Lower leg skin (tissue), 4 donors: ENCODE measurements at places on chromosomes 7 and 10. TPM values are rescaled to one million over a fixed set of nuclear protein-coding genes. Genes with fewer than 3 reads are reported as not detected.

- DNase-seq: no peak
These were observed 87.5 kb downstream of the ADK start for GRCh38 chr10:74238516-74238915.

GRCh38 chr10:11017570-11018431 lies at the start of gene CELF2:
Gene CELF2 (plus strand): TSS chr10:11017872. CDS start chr10:11018090, 218 bp downstream.
- peak; percentile 91 for DNase-seq

DNA sequence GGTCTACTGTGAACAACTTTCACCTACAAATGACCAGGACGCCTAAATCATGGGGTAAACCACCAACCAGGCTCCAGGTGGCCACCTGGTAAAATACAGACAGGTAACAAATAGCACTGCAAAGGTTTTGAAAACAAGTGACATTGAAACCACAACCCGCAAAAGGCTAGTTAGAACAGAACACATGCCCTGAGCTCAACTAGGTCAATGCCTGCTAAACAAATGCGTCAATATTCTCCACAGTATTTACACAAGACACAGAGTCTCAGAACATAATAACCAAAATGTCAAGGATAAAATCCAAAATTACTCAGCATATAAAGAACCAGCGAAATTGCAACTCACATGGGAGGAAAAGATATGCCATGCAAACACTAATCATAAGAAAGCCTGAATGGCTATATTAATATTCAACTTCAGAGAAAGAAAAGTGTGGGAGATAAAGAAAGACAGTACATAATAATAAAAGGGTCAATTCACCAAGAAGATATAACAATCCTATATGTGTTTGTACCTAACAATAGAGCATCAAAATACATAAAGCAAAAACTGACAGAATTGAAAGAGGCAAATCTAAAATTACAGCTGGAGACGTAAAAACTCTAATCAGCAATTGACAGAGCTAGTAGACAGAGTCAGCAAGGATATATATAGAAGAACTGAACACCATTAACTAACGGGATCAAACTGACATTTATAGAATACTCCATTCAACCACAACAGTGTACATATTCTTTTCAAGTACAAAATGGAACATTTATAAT lies 47.6 kb downstream of the SMURF1 start:
- DNase-seq: no peak

DNA sequence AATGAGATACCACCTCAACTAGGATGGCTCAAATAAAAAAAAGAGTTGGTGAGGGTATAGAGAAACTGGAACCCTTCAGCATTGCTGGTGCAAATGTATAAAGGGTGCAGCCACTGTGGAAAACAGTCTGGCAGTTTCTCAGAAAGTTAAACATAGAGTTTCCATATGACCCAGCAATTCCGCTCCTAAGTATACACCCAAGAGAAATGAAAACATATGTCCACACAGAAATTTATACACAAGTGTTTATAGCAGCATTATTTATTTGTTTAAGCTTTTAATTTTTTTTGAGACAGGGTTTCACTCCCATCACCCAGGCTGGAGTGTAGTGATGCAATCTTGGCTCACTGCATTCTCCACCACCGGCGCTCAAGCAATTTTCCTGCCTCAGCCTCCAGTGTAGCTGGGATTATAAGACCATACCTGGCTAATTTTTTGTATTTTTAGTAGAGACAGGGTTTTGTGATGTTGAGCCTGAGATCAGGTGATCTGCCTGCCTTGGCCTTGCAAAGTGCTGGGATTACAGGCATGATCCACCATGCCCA lies 118.2 kb upstream of the KIF5B start:
- DNase-seq: peak; percentile 26

DNA sequence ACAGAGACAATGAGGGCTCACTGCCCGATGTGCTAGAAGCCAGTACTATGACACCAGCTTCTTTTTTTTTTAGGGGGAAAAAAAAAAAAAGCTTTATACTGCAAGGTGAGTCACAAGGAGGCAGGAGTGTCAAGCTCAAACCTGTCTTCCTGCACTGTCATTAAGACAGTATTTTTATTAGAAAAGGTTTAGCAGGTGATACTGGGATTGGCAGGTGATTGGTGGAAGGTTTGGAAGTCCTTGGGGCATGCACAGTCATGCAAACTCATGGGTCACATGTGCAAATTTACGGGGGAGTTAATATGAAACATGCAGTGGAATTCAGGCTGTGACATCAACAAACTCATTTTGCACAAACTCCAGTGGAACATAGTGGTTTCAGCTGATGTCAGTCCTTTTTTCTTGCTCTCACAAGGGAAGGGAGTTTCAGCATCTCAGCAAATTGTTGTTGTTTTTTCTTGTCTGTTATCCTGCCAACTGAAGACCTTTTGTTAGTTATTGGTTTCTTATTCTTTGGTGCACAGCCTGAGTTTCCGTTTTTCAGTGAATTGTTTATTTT lies 530.6 kb downstream of the ANKRD7 start:
- peak; percentile 37 for DNase-seq

GRCh38 chr7:2198206-2198605 lies 34.5 kb downstream of the MAD1L1 start:
- DNase-seq: peak; percentile 74

DNA sequence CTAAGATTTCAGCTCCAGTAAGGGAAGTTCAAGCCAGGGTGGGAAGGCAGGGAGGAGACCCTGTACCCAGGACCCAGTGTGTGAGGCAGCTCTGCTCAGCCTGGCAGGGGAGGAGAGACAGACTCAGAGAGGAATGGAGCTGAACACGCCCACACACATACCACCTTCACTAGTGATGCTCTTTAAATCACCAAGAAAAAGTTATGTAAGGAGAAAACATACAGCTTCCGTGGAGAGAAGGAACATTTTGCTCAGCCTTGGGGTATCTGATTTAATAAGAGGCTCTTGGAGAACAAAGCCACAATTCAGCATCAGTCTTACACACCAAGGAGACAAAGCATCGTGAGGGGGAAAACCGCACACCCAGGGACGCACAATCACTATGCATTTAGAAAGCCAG lies 62.9 kb downstream of the PRKAG2 start:
- no peak for DNase-seq

GRCh38 chr7:20407585-20408466 lies 77.1 kb downstream of the ITGB8 start:
- no peak for DNase-seq

- DNase-seq: no peak
These were observed 56.5 kb upstream of the ORC5 start for GRCh38 chr7:104264285-104264684.

DNA sequence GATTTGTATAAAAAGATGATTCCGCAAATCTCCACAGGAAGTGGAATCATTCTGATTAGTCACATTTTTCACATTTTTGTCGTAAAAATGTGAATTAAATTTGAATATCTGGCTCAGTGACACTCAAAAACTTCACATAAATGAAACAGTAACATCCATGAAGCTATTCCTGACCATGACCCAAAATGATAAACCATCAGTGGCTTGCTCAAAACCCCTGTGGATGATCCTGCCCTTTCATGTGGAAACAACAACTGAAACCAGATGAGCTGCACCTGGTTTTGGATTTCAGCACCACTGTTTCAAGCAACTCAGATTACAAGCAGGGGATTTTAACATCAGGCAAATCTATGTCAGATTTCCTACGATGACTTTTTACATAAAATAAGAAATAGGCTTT lies 80.3 kb downstream of the AMPH start:
- no peak for DNase-seq

- DNase-seq: no peak
These were observed 755.4 kb downstream of the KCNMA1 start for GRCh38 chr10:76882245-76882644.

DNA sequence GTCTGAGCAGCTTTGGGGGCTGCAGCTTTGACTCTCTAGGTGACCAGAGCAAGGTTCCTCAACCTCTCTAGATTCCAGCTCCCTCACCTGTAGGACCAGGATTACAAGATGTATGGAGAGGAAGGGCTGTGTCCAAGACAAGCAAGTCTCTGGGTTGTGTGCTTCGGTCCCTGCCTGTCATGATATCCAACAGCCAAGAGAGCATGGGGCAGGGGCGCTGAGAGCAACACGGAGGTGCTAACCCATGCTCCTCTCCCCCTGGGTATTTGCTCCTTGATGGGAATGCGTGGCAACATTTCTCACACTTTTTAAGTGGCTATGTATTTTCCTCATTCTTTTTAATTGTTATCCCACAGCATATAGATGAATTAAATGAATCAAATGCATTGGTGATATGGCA lies 10.3 kb downstream of the CDHR1 start:
- DNase-seq: no peak

GRCh38 chr7:117582219-117582704 lies 102.4 kb downstream of the CFTR start:
- DNase-seq: no peak

DNA sequence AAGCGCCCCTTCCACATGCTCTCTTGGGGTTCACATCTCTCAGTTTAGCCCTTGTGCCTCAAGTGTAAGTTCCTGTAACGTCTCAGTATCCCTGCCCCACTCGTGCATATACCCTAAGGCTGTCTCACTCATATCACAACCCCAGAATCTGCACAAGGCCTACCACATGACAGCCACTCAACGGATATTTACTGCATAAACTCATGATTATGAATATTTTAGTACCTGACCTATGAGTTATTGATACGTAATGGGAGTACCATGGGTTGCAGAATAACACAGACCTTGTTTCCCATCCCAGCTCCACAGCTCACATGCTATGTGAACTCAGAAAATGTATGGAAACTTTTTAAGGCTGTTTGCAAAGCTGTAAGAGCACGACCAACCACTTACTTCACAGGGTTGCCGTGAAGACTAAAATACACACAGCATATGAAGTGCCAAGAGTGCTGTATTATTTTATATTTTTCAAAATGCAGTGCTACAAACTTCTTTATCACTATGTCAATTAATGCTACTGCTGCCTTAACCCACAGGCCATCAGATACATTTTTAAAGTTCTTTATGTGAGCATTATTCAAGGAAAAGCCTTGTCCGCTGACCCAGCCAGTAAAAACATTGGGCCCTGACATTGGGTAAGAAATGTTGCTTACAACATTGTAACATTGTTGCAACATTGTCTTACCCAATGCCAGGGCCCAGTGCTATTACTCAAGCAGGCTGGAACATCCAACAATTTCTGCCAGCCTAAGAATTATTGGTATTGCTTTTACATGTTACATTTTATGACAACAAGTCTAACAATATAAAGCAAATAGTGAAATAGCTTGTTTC lies 97.2 kb downstream of the JAZF1 start:
- no peak for DNase-seq

- DNase-seq: no peak
These were observed 37.0 kb upstream of the ATRNL1 start for GRCh38 chr10:115056186-115056585.

DNA sequence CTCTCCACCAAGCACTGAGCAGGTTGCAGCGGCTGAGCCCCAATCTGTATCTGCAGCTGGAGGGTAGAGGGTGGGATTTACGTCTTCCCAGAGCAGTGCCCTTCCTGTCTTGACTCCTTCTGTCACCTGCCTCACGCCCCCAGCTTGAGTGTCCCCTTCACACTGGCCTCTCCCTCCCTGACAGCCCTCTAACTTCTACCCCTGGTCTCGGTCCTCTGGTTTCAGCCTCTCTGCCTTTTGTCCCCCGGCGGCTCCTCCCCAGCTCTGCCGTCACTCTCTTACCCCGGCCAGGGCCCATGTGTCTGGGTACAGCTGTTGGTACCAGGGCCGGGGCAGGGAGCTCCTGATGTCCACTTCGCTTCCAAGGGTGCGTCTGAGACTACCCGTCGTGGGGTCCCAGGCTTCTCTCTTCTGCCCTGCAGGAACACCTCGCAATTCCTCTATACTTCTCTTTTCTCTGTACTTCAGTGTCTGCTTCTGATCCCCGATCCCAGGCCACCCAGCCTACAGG lies 654 bp downstream of the MUC3A start:
- no peak for DNase-seq

DNA sequence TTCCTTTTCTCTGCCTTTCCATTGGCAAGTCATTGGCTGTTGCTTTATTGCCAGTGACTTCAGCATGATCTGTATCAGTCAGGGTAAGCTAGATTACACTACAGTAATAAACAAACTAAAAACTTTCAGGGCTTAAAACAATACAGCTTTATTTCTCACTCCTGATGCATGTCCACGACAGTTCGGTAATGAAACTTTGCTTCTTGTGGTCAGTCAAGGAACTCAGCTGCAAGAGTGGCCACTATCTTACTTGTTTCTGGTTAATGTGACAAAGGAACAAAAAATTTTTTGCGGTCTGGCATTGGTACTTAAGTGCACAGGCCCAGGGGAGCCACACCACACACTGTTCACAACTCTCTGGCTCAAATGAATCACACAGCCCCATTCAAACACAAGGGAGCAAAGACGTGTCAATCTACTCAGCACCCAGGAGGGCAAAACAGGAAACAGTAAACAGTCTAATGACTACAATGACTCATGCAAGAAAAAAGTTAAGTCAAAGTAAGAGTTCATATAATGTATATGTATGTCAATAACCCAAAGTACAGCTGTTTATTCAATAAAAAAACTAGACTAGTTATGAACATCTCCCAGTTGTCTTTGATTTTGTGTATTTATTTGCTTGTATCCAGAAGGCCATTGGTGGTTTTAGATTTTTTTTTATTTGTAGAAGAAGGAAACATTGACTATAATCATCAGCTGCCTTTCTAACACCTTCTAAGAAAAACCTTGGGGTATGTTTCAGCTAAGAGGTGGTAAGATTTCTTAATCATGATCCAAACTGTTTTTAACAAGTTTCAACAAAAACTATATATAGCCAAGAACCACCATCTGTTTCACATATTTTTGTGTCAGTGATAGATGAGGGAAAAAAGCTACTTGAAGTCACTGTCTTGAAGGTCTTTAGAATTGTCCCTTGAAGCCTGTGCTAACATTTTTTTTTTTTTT lies 134.4 kb upstream of the FAM3C start:
- peak; percentile 39 for DNase-seq

GRCh38 chr7:123836656-123837055 lies 8.3 kb upstream of the HYAL4 start:
- no peak for DNase-seq

GRCh38 chr7:148763622-148764021 lies 64.9 kb downstream of the CUL1 start:
- no peak for DNase-seq

DNA sequence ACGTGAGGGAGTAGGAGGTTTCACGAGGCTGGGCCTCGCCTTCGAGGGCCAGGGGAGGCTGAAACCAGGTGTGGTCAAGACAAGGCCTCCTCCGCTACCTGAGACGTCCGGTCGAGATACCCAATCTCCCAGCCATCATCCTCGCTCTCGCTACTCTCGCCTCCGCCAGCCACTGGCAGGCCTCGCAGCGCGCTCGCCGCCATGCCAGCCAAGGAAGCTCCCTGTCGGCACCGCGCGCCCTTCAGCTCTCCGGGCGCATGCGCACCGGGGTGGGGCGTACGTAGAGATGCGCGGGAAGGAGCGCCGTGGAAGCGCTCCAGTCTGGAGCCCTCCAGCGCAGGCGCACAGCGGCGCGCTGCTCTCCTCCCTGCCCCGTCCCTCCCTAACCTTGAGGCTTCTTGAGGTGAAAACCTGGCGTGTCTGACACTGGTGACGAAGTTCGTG lies at the start of gene ASZ1:
Gene ASZ1, minus strand, starts transcription at position 236 of the 444 bp plus-strand sequence. Its CDS starts 33 bp downstream, at position 203.
- DNase-seq: no peak

- DNase-seq: no peak
These were observed 69.0 kb downstream of the CREB5 start for GRCh38 chr7:28481091-28481926.

The LRRC17 gene
- total RNA-seq: 4.4 TPM

The CTAGE8 gene
- total RNA-seq: 5.9 TPM

The ANKRD61 gene
- not detected for total RNA-seq

The SLC39A12 gene
- not detected for total RNA-seq

The CDCA7L gene
- total RNA-seq: 129 TPM

The ADARB2 gene
- 3.6 TPM for total RNA-seq

The TMEM248 gene
- 55.6 TPM for total RNA-seq

The SLC18A2 gene
- 4.0 TPM for total RNA-seq
